ENCODE measurements at places on chromosomes 5 and 9.

DNA sequence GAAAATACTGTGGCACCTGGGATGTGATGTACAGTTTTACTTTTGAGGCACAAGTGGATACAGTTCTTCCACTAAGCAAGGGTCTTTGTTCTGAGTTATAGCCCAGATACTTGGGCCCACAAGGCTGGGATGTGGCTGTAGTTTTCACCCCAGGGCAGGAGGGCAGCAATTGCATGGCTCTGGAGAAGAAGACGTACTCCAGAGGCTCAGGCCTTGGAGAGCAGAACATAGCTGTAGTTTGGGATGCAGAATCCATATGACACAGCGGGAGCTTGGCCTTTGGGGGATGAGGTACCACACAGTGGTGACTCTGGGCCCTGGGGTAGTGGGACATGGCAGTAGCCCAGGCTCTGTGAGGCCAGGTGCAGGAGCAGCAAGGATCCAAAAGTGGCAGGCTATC, 110.8 kb upstream of the FSTL4 start:
- DNase-seq, result no peak

DNA sequence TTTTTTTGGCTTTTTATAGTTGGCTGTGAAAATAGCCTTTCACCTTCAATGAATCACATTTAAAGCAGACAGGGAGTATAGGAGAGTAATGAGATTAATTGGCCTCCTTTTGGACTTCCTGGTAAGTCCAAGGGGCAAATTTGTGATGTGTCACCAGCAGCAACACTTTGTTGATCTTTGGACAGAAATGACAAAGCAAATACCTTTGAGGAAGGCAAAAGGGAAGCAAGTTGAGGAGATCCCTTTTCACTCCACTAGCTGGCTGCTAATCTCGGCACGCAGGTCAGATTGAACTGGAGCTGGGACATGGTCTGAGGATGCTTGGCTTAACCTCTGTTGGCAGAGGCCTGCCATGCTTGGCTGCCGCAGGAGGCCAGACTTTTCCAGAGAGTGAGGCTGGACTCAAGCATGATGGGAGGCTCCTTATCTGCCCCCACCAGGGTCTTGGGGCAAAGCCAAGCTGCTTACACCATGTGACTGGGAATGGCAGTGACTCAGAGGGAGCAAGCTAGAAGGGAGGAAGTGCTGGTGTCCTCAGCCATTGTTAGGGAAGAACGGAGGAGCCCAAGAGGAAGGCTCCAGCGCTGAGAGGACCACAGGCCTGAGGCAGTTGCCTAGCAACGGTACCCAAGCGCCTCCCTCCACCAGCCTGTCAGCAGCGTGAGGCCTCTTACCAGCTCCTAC, 174.5 kb upstream of the MAP1B start:
- DNase-seq, result peak; percentile 93

GRCh38 chr5:1555011-1555807, 31.4 kb upstream of the LPCAT1 start:
- no peak for DNase-seq

DNA sequence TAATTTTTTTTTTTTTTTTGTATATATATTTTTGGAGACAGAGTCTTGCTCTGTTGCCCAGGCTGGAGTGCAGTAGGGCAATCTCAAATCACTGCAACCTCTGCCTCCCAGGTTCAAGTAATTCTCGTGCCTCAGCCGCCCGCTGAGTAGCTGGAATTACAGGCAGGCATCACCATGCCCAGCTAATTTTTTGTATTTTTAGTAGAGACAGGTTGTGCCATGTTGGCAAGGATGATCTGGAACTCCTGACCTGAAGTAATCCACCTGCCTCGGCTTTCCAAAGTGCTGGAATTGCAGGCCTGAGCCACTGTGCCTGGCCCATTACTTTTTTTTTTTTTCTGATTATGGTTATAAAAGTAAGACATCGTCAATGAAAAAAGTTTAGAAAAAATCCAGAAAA, 84.0 kb upstream of the LMNB1 start:
- no peak for DNase-seq

GRCh38 chr5:121628783-121629182, 222.9 kb upstream of the FTMT start:
- DNase-seq, result no peak

DNA sequence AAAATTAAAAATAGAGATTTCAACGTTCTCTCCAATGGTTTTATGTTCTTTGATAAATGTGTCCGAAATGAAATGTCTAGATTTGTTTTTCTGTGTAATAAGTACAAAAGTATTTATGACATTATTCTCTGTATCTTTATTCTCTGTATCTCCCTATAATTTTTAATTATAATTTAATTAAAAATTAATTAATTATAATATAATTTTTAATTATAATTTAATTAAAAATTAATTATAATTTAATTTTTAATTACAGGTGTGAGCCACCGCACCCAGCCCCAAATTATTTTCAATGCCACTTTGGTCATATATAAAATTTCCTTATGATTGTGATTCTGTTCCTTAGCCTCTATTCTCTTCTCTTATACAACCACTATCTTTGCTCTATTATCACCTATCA, 28.2 kb downstream of the SPATA31C2 start:
- DNase-seq, result no peak

DNA sequence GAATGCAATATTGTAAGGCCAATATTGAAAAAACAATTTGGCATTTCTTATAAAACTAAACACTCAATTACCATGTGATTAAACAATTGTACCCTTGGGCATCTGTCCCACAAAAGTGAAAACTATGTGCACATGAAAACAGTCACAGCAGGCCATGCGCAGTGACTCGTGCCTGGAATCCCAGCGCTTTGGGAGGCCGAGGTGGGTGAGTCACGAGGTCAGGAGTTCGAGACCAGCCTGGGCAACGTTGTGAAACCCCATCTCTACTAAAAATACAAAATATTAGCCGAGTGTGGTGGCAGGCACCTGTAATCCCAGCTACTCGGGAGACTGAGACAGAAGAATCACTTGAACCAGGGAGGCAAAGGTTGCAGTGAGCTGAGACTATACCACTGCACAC, 343.7 kb downstream of the DMRTA1 start:
- DNase-seq, result no peak

DNA sequence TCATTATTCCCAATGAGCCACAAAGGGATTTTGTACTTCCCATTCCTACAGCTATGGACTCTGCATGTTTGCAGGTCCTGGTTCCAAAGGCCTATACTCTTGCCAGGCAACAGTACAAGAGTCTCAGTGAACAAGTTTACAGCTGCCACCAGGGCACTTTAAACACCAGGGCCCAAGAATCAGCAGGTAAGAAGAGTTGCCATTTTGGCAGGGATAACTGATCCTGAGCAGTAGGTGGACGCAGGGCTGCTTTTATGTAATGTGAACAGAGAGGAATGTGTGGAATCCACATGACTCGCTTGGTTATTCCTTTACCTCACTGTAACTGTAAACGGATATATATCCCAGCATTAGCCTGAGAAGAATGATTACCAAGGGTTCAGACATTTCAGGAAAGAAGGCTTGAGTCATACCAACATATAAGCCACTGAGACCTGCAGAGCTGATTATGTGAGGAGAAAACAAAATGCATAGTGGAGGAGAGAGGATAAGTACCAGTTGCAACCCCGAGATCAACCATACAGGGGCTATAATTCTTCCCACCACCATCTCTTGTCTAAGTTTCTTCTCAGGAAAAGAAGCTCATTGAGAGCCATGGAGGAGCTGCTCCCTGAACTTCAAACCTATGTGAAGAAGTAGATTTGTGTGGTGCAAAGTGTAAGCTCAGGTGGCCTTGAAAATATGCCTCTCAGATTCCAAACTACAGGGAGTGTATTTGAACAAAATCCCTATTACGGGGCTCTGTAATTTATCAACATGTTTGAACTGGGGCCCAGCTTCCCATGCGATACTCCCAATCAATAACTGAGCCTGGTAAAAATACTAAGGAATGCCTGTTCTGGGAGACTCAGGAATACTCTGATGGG, 24.6 kb downstream of the RAPGEF6 start:
- no peak for DNase-seq

DNA sequence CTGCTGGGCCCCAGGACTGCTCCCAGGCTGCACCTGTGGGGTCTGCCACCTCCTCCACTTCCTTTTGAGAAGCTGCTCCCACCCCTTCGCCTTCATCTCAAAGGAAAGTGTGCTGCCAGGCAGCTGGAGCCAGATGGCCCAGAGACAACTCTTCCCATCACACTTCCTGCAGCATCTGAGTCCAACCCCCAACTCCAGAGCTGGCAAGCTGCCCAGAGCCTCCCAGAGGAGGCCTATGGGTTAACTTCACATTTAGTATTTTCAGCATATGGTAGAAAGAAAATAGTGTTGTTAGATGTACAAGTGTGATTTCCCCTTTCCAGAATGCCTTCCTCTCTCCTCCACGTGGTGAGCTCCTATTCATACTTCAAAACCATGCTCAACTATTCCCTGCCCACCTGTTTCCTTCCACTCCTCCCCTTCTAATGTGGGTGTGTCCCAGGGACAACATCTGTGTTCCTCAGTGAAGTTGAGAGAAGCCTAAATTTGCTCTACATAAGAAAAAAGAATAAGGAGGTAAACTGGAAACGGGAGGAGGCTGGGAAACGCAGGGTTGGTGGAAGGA, 38.6 kb upstream of the KCNMB1 start:
- peak; percentile 69 for DNase-seq

DNA sequence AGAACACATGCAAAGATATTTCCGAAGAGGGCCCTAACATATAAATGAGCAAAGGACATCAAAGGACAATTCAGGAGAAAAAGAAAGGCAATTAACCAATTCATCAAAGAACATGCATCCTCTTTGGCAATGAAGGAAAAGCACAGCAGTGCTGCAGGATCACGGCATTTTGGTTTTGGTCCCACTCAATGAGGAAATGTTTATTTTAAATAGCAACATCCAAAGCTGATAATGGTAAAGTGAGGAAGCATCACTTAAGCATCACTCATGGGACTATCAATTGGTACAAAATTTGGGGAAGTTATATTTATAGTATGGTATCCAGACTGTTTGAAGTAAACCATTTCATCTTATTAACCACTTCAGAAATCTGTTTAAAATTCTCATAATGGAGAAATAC, 5.5 kb upstream of the CXCL14 start:
- no peak for DNase-seq

- no peak for DNase-seq
Observed at GRCh38 chr9:19555214-19555613, 146.4 kb downstream of the ACER2 start.

DNA sequence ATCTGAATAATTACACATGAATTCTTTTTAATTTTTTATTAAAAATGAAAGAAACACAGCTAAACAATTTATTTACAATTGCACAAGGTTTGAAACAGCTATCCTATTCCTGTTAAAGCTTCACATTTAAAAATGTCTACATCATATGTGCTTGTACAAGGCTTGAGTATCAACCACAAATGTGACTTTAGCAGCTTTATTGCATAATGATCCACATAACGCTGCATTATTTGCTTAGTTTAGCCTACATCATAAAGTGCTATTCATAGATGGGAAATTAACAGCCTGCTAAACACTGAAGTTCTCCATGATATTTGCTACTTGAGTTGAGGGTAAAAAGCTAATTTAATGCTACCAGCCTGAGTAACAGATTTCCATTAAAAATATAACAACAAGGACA, 45.0 kb downstream of the TRIM36 start:
- DNase-seq, result no peak

Data from brain (organoid and tissue), 16 donors.